Globus pallidus (tissue), 1 donor: ENCODE measurements at places on chromosomes 3 and 15.

DNA sequence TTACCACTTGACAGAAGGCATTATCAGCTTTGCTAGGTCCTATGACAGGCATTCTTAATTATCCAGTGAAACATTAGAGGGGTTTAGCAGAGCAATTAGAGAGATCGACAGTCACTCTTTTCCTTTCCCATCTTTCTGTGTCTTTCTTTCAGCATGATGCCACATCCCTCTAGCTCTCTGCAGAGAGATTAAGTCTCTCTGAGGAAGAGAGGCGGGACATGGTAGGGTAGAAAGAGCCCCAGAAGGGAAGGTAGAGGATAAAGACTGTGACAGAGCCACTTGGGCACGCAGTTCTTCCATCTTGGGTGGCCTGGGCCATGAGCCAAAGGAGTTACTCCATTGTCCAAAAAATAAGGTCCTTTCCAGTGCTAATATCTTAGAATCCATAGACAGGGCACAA is 55.8 kb downstream of the HHLA2 start:
- DNase-seq: no peak

DNA sequence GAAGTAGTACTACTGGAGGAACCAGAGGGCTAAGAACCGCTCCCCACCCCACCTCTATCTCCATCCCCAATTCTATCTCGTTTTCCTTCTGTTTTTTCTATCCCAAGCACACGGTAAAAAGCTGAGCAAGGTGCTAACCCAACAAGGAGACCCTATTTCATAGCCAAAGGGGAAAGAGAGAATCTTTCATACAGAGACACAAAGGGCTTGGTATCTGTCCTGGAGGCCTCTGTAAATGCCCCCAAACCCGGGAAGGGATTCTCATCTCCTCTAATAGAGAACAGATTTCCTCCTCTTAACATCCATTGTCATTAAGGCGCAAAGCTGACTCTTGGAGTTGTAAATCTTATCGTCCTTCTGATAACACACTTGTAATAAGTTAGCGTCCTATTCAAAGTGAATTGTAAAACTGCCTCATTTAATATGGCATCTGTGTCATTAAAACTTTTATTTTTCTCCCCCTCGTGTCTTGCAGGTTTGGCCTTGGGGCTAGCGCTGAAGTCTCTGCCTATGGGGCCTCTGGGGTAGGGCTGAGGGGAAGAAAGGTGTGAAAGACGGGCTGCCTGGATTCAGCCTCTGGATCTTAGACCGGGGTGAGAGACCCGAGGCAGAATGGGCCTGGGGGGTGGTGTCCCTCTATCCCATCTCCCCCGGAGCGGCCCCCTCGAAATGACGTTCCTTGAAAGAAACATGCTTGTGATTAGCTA is 12.1 kb downstream of the NR2F2 start:
- DNase-seq: no peak

GRCh38 chr3:189936201-189936945 is 184.3 kb downstream of the P3H2 start:
- no peak for DNase-seq

DNA sequence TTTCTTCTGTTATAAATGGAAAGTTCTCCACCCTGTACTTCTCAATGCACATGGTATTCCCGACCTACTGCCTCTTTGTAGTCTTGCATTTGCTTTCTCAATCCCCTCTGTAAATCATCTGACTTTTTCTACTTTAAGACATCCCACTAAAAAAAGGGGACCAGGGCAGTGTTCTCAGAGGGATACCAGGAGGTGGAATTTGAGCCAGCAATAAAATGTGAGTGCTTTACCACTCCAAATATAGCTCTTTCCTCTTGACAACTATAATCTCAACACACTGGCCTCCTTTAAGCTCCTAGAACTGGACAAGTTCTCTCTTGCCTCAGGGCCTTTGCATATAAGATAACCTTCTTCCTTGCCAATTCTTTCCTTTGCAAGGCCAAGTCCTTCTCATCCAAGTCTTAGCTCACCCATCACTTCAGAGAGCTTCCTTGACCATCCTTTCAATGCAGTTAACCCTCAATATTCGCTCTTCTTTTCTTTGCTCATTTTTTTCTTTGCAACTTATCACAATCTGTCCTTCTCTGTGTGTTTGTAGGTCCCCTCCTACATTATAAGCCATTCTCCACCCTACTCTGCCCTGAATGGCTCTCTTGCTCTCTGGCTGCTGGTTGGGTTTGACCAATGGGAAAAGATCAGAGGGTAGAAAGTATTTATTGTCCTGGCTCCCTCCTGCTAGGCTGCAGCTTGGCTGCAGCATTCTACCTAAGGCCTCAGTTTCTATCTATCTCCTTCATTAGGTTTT is 93.4 kb downstream of the PRICKLE2 start:
- DNase-seq: no peak

DNA sequence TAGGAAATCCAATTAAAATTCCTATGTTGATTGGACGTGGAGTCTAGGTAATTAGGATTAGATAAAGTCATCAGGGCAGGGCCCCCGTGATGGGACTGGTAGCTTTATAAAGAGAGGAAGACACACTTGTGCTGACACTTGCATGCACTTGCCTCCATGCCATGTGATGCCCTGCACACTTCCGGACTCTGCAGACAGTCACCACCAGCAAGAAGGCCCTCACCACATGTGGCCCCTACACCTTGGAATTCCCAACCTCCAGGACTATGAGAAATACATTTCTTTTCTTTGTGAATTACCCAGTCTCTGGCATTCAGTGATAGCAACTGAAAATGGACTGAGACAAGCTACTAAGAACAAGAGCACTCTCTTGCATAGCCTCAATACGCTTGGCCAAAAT is 90.6 kb downstream of the CRYGS start:
- no peak for DNase-seq
